ENCODE measurements at places on chromosomes 12 and 14. TPM values are rescaled to one million over a fixed set of nuclear protein-coding genes. Genes with fewer than 3 reads are reported as not detected.

- DNase-seq, result no peak
Measured at GRCh38 chr12:94644141-94644979, 6.0 kb downstream of the TMCC3 start.

The KRT83 gene
- polyA plus RNA-seq, result 44.8 TPM

The TSHR gene
- not detected for polyA plus RNA-seq

GRCh38 chr12:15435597-15435996 lies 113.3 kb downstream of the PTPRO start:
- no peak for DNase-seq

DNA sequence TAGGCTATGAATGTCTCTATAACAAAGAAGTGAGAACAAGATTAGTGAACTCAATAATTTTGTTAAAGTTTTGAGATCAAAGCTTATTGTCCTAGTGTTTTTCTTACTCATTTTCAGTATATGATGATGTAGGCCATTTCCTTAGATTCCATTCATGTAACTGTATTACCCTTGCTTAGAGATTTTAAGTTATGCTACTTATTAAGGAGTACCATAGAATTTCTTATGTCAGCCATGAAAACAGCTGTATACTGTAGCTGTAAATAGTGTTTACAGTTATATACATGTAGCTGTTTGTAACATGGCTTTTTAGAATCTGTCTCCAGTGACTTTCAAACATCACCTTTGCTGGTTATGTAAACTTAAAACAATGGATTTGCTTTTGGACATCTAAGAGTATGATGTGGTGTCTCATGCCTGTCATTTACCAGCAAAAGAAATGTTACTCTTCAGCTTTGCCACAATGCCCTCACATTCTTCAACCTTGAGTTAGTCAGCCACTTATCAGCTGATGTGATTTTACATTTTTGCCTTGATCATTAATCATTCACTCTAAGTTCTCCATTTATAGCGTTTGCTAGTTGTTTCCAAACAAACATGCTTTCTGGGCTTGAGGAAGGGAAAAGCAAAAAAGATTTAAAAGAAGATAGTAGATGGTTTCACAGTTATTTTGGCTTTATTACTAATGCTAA lies 55.5 kb downstream of the SLC16A7 start:
- peak; percentile 14 for DNase-seq

The PMCH gene
- polyA plus RNA-seq, result not detected

DNA sequence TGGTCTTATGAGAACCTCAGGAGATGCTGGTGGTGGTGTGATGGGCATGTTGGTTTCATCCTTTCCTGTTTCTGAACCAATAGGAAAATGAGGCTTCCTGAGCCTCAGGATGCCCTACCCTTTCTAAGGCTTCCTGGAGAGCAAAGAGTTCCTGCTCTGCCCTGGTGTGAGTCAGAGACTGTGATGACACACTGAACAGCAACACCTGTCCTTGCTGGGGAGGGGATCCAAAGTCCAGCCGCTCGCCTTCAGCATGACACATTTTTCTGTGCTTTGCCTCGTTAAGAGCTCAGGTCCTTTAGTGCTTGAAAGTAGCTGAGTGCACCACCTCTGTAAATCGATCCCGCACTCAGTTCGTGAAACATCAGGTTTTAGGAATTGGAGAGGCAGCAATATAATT lies 116.0 kb downstream of the CACNA1C start:
- no peak for DNase-seq

DNA sequence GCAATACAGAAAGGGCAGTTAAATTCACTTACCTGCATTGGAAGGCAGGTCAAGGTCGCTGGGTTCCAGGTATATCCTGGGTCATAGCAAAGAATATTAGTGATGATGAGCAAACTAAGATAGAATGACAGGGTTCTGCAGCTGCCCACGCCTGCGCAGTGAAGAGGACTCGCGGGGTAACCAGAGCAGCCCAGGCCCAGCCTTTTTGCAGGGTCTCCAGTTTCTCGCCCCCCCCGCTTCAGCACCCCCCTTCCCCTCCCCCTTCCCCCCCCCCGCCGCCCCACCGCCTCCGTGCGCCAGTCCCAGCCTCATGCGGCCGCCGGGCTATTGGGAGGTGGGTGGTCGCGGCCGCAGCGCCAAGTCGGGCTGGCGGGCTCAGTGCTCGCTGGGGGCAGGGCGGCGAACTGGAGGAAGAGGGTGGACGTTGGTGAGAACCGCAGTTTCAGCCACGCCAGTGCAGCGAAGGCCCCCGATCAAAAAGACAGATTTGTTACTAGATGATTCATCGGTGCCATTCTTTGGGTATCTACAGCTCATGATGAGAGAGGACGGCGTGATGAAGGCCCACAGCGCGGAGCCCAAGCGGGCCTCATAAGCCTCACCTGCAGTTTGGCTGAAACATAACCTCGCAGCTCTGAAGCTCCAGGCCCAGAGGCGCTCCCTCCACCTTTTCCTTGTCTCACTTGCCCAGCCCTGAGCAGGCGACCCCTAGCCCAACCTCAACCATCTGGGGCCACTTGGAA lies 20.2 kb downstream of the SLC2A3 start:
- no peak for DNase-seq

The SAMD4A gene
- 8.0 TPM for polyA plus RNA-seq

The GZMB gene
- not detected for polyA plus RNA-seq

Measured in A549 (cell line).